ENCODE measurements at places on chromosomes 3 and 15.

GRCh38 chr3:33278163-33278562 is 921 bp downstream of the FBXL2 start:
- no peak for DNase-seq

GRCh38 chr3:111547631-111548030 is 5.6 kb downstream of the CD96 start:
- peak; percentile 43 for DNase-seq

GRCh38 chr3:152768478-152768877 is 66.5 kb upstream of the P2RY1 start:
- DNase-seq = no peak

- no peak for DNase-seq
Observed at GRCh38 chr3:181134873-181135272, 145.3 kb upstream of the DNAJC19 start.

DNA sequence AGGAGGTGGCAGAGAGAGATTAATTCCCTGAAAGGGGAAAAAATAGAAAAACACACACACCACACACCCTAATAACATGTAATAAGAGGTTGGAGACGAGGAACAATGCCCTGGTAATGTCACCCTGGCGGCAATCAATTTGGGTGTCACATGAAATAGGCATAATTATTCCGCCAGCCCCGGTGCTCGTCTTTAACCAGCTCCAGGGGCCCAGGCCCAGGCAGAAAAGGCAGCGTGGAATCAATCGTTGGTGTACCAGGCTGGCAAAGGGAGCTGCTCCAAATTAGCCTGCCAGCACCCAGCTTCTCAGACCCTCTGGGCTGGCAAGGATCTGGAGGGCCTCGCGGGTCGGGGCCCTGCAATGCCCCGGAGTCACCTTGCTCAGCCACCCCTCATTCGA is 5.6 kb downstream of the LINGO1 start:
- no peak for DNase-seq

GRCh38 chr3:82355228-82355627 is 593.8 kb upstream of the GBE1 start:
- DNase-seq = no peak

GRCh38 chr3:69976021-69976420 is 23.5 kb upstream of the SAMMSON start:
- DNase-seq = no peak

DNA sequence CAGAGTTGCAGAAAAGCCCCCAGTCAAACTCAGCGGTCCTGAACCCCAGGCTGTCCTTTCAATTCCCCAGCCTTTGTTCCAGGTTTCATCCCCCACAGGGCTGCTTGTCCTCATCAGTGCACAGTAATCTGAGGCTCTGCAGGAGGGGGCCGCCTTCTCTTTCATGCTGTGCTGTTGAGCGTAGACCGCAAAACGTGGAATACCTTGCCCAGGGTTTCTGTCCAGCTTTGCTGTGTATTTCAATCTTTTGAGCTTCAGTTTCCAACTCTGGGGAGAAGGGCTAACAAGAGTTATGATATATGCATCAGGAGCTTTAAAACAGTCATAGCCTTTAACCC is 64.8 kb downstream of the FAM43A start:
- DNase-seq = no peak

- DNase-seq = no peak
Observed at GRCh38 chr3:108907194-108907593, 46.5 kb downstream of the GUCA1C start.

- DNase-seq = no peak
Observed at GRCh38 chr15:35838424-35839111, 292.6 kb upstream of the DPH6 start.

DNA sequence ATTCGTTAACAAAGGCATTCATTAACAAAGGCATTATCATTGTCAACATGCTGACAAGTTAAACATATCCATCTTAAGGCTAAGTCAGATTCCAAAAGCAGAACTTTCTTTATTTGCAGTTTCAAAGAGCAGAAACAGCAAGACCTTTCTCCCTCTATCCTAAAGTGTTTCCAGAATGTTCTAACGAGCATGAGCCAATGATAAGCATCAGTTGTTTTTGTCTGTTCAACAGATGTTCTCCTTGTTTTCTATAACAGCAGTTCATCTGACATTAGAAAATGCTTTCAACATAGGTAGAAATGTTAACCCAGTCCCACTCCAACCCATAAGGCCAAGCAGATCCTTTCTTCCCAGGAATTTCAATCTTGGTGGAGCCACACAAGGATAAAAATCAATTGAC is 77.6 kb upstream of the POMGNT2 start:
- DNase-seq = no peak

GRCh38 chr3:56918111-56918568 is 116.4 kb upstream of the ARHGEF3 start:
- DNase-seq = peak; percentile 19

GRCh38 chr15:76201536-76202255 is 109.6 kb downstream of the ETFA start:
- no peak for DNase-seq

DNA sequence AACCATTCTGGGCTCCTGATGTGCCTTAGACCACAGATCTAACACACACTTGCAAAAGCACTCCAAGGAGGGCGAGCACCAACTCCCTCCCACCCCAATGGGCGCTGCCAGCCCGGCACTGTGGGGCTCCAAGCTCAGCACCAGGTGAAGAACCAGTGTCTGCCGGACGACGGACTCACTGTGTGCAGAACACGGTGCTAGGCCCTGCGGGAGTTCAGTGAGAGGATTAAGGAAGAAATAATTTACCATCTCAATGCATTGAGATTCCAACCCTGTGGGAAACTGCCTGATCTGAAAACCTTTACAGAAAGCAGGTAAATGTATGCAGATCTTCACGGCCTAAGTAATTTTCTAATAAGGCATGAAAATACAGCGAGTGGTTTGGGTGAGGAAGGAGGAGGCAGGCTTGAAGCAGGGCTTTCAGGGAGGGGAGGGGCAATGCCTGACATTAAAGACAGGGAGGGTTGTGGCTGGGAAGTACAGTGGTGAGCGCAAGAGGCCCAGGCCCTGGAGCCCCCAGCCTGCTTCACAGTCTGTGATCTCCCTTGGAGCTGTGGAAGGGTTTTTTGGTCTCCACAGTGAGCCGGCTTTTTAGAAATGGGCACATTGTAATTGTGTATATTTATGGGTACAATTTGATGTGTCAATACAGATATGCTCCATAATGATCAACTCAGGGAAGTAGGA is 35.6 kb upstream of the CHRNB4 start:
- no peak for DNase-seq

DNA sequence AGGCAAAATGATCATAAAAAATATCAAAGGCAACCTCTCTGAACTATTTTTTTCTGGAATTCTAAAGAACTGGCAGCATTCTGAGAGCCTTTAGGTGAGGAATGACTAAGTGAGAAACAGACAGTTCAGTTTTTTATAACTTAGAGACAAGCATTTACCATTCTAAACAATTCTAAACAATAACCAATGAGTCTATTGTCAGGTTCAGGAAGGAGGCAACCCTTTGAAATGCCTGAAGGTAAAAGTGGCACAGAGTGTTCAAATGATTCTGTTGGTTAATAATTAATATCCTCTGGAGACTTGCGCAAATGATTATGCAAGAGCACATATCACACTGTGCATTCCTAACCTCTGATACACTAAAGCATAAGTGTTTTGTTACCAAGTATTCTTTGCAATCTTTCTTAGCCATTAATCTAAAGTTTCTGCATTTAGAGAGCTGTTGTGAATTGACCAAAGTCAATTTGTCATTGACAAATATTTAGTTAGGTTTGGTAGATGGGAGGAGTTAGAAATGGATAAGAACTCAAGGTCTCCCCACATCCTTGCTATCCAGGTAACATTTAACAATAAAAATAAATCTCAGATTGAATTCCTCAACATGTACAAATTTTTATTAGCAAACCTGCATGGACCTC is 9.2 kb upstream of the TGFBR2 start:
- DNase-seq = no peak

DNA sequence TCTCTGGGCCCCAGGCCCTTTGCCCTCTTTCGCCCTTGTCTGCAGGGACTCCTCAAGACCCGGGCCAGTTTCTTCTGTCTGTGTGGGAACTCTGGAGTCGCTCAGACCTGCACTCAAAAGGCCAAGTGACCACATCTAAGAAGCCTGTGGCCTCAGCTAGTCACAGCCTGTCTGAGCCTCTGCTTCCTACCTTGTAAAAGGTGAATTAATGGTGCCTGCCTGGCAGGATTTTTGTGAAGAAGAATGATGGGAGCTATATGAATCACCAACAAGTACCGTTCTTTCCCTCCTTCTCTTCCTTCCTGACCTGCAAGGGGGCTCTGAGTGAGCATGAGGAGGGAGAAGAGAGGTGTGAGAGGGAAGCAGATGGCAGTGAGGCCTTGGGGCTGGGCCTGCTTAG is 7.5 kb downstream of the PLIN1 start:
- DNase-seq = no peak

DNA sequence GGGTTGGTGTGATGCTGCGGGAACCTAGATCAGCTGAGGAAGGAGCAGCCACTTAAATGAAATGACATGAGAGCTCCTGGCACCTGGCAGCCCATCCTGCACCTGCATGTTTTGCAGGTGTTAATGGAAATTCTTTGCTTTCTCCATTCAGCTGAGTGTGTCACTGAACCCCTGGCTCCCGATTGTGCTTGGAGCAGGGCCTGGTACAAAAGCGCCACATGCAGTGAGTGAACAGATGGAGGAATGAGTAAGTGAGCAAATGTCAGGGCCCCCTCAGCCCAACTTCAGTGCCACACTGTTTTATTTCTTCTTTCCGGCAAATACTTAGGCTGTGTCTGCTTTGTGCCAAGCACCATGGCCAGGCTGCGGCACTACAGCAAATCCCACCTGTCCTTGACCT is 132.2 kb downstream of the ASB7 start:
- no peak for DNase-seq

DNA sequence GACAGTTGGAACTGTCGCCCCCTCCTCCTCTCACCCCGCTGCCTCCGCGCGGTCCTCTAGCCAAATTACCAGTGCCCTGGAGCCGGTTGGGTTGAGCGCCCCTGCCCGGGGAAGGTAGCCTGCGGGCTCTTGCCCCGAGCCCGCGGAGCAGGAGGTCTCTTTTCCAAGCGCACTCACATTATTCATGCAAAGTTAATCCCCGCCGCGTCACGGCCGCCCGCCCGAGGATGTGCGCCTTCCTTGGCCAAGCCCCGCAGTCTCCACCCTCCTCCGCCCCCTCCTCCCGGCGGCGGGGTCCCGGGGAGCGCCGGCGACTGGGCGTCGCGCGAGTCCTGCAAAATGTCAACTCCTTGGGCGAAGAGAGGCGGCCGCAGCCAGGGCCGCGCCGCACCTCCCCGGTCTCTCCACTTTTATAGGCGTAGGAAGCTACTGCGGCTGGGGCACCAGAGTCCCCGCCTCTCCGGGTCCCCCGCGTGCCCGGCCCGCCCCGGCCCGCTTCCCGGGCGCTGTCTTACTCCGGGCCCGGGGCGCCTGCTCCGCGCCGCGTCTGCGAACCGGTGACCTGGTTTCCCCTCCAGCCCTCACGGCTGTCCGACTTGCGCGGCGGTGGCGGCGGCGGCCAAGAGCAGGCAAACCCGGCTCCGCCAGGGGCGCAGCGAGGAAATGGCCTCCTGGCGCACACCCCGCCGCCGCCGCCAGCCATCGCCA is at the start of gene THRB:
TSS of gene THRB (minus strand) at position 233 of the 708 bp plus-strand sequence.
- DNase-seq = no peak

- no peak for DNase-seq
Observed at GRCh38 chr3:172391592-172392302, 56.5 kb downstream of the GHSR start.

DNA sequence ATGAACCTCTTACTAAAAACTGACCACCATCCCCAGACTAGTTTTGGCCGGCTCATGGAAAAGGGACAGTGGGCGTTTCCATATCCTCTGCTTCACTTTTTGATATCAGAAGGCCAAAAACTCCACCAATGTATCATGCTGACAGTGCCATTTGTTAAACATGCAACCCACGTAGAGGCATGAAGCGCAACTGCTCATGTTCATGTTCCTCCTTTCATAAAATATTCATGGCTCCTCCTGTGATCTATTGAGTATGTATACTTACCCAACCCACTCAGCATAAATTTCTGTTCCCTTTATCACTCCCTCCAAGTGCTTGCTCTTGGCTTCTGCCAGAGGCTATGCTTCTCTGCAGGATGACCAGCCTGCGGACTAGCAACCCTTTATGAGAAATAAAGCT is 58.7 kb upstream of the TGFBR2 start:
- DNase-seq = no peak

DNA sequence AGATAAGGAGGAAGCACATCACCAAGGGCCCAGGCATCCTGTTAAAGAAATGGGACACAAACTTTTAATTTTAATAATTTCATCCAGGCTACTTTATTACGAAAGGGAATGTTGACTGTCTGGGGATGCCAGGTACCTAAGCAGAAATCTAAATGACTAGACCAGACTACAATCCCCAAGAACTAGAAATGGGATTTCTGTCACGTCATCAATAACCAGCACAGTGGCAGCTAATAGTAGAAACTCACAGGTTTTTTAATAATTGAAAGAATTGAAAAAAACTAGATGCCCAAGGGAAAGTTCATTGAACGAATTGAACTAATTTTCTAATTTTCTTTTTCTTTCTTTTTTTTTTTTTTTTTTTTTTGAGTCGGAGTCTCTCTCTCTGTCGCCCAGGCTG is 789.3 kb downstream of the IGSF11 start:
- DNase-seq = no peak

GRCh38 chr3:95408464-95408862 is 1345.6 kb downstream of the NSUN3 start:
- DNase-seq = no peak

DNA sequence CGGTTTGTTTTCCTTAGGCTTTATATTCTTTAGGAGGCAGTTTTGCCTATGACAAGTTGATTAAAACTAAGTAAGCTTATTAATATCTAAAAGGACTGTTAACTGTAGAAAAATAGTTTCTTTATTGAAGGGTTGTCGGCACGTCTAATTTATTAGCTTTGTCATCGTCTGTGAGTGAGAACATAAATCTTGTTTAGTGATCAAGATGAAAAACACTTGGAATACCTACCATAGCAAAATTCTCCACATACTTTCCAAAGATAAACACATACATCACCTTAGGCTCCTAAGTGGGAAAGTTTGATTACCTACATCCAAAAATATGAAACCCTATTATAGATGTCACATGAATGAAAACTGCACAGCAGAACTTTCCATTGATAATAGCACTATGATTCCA is 139.1 kb upstream of the BNIP2 start:
- no peak for DNase-seq

DNA sequence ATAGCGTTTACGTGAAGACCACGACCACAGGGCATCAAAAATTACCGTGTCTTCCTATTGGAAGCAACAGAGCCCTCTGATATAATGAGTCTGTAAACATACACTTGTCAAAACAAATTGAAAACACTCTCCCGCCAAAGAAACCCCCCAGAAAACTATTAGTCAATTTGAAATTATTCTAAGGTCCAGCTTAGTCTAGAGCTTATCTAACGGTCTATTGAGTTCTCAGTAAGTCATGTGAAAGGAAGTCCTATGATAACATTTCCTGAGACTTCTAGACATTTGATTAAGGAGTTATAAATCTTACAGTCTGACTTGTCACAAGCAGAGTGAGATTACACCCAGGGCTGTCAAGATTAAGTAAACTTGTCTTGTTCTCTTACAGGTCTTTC is 356.3 kb downstream of the FOXP1 start:
- no peak for DNase-seq

GRCh38 chr15:82960766-82961165 is 8.2 kb upstream of the HOMER2 start:
- DNase-seq = no peak

Data from CD4-positive, alpha-beta T cell treated with Interferon alpha-2 for 1 hour (primary cell).